Ovary (tissue), 10 donors: ENCODE measurements at places on chromosomes 7 and 10. TPM values are rescaled to one million over a fixed set of nuclear protein-coding genes. Genes with fewer than 3 reads are reported as not detected.
A peak's percentile ranks its signal among the peaks of the same experiment; 100 is the strongest.

- no peak for DNase-seq
Measured at GRCh38 chr10:50607356-50607925, 16.3 kb downstream of the SGMS1 start.

The STEAP2 gene
- 30.2 TPM for total RNA-seq

The MRLN gene
- total RNA-seq = not detected

The SMKR1 gene
- 0.54 TPM for total RNA-seq

The CYP3A7 gene
- total RNA-seq = 0.34 TPM

The KCNIP2 gene
- total RNA-seq = 5.9 TPM

- DNase-seq = no peak
Measured at GRCh38 chr10:12400266-12400931, 51.1 kb downstream of the CAMK1D start.

DNA sequence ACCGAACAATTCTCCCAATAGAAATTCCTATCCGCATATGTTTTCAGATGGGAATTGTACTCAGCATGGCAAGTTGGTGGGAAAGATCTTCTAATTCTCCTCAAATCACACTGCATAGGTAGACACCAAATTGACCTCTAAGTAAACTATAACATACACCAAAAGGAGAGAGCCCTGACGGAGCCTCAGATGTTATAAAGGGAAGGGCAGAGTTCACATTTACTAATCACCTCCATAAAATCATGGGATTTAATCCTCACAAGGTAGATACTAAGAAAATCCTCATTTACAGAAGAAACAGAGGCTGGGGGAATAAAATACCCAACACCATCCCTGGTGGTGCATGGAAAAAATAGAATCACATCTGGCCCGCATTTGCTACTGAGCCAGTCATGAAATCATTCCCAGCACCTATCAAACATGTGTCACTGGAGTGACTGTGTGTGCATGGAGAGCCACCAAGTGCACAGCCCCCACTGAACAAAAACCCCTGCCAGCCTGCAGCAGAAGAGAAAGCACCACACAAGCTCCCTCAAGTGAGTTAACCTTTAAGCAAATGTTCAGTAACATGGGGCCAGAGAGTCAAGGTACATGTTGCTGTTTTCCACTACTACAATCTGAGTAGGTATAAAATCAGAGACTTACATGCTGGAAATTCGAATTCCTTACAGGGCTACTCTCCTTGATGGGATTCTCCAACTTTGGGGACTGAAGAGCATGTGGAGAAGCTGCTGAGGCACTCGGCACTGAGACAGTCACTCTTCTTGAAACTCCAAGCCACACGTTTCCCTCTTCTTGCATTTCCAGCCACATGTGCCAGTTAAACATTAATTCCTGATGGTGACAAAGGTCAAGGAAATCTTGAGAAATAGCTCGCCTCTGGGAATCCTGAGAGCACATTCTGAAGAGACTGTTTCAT lies at the start of gene DDC:
Gene DDC (minus strand): TSS at position 766 of the 919 bp plus-strand sequence. CDS start 21,320 bp downstream, outside the sequence.
- no peak for DNase-seq

The ZNF777 gene
- total RNA-seq = 5.6 TPM

GRCh38 chr7:157446322-157446721 lies 109.5 kb downstream of the DNAJB6 start:
- peak; percentile 4 for DNase-seq

GRCh38 chr10:114526504-114527238 lies 122.4 kb upstream of the AFAP1L2 start:
- DNase-seq = peak; percentile 88

DNA sequence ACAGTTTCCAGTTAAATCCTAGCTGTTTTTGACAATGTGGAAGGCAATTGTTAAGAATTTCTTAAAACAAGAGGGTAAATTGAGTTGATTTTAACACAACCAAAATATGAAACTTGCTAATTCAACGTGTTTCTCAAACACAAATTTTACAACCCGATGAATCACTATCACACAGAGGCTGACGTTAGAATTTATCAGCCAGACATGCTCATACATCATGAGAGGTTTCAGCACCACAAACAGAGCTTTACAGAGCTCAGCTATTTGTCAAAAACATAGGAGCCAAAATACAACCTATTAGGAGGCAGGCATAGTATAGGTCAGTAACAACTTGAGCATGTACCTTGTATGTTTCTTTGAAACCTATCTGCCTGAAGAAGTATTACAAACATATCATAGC lies 36.1 kb downstream of the LRRN3 start:
- no peak for DNase-seq

DNA sequence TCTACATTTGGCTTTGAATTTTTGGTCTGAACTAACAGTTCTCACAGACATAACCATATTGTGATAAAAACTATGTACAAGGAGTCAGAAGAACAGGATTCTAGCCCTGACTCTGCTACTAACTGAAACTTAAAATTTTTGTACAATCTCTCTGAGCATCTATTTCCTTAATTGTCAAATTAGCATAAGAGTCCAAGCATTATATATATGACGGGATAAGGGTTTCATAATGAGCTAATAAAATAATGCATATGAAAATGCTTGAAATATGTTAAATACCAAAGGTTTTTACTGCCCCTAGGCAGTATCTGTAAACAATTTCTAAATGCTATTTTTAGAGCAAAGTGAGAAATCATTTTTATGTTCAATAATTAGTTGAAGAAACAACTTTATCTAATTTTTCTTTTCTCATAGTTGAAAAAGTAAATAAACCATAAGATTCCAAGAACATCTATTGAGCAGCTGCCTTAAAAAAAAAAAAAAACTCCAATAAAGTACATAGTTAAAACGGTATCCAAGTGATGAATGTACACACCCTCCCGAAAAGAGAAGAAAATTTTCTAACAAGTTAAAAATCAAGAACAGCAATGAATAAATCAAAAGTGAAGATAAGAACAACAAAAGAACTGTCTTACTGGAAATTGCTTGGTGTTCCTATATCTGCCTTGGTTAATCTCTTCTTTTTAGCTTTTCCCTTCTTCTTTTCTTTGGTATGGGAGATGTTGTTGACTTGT lies 40.4 kb downstream of the LMOD2 start:
- DNase-seq = no peak

GRCh38 chr10:34205452-34205851 lies 609.6 kb downstream of the PARD3 start:
- DNase-seq = no peak

The FAM25G gene
- total RNA-seq = not detected

DNA sequence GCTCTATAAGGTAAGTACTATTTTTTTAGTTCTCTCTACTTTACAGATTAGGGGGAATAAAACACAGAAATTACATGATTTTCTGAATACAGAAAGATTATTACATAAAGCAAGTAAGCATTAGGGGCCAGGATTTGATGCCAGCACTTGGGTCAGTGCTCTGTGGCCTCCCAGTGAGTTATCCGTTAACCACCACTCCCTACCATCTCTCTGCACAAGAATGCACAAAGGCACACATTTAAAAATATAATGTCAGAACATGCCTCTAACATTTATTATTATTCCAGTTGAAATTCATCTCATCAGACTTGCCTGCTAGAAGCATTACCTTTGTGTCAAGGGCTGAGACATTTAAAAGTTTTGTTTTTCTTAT lies 59.0 kb downstream of the MET start:
- no peak for DNase-seq

DNA sequence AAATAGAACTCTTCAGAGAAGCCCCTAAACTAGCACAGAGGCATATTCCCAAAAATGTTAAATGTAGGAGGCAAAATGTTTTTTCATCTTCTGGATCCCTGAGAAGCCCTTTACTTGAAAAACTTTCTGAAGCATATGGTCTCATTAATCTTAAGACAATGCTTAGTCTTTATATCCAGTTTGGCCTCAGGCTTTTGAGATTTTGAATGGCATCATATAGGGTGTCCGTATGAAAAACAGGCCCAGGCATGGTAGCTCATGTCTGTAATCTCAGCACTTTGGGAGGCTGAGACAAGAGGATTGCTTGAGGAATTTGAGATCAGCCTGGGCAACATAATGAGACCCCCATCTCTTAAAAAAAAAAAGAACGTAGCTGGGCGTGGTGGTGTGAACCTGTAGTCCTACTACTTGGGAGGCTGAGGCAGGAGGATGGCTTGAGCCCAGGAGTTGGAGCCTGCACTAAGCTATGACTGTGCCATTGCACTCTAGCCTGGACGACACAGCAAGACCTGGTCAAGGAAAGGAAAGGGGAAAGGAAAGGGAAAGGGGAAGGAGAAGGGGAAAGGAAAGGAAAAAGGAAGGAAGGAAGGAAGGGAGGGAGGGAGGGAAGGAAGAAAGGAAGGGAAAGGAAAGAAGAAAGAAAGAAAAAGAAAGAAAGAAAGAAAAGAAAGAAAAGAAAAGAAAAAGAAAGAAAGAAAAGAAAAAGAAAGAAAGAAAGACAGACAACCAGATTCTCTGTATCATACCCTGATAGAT lies 119.4 kb downstream of the CDK6 start:
- DNase-seq = no peak

DNA sequence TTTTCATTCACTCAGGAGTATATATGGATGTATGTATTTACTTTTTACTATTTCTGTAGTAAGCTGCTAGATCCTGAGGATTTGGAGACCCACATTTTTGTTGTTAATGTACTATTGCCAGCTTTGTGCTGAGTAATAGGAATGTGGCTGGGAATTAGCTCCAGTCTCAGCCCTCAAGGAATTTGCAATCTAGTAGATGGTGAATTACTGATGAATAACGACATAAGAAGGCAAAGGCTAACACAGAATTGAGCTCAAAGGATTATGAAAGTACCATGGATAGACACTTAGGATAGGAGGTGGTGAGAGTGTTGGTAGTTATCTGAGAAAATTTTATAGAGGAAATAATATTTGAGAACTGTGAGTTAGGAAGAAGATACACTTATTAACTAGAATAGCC lies 19.9 kb downstream of the CASD1 start:
- DNase-seq = no peak

DNA sequence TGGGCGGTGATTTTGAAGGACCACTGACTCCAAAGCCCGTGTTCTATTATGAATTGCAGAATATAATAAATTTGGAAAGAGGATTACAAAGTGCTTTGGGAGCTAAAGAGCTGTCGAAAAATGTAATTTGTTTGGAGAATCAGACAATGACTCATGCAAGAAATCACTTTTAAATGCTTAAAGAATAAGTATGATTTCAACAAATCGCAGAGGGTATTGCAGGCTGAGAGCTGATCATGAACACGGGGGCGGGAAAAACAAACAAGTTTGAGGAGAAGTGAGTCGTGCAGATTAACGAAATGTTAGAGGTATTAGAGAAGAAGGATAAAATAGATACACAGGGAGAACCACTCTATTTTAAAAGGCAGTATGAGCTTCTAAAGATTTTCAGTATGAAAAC lies 4.9 kb upstream of the HACD1 start:
- no peak for DNase-seq

- peak; percentile 52 for DNase-seq
Measured at GRCh38 chr7:64494912-64495461, 67.9 kb downstream of the ZNF680 start.

DNA sequence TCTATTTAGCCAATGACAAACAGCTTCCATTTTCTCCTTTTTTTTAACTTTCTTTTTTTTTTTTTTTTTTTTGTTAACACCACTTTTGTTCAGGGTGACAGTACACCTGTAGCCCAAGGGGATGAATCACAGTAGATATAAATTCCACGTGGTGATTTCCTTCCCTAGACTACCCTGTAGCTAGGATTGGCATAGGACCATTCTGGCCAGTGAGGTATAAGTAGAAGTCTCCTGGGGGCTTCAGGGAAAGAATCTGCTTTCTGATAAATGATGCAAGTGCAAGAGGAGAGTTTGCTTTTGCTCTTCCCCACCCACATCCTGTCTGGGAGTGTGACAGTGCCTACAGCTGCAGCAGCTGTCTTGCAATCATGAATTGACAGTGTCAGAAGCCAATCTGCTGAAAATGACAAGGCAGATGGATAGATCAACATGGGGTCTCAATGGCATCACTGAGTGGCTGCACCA lies 63.2 kb upstream of the TOMM7 start:
- no peak for DNase-seq

DNA sequence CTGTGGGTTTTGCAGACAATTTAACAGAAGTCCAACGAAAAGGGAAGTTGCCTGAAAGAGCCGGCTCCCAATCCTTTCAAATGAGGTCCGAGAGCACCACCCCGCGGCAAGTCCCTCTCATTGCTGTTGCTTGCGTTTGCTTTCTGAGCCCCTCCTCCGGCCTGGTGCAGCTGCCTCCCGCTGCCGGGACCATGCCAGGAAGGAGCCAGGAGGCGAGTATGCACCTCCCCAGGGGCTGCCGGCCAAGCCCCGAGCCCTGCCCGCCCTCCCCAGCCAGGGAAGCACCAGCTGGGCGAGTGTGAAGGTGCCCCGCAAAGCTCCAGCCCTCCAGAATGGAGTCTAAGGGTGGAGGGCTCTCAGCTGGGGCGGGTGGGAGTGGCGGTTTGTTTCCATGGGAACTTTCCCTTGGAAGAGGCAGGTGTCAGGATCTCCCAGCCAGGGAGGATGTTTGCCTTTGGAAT lies 25.8 kb upstream of the PPP2R2D start:
- DNase-seq = peak; percentile 78

- no peak for DNase-seq
Measured at GRCh38 chr10:14487488-14487883, 156.8 kb upstream of the FRMD4A start.

- DNase-seq = no peak
Measured at GRCh38 chr7:80807166-80807900, 111.5 kb downstream of the SEMA3C start.

GRCh38 chr7:2245883-2246675 lies 4.1 kb downstream of the NUDT1 start:
- no peak for DNase-seq

DNA sequence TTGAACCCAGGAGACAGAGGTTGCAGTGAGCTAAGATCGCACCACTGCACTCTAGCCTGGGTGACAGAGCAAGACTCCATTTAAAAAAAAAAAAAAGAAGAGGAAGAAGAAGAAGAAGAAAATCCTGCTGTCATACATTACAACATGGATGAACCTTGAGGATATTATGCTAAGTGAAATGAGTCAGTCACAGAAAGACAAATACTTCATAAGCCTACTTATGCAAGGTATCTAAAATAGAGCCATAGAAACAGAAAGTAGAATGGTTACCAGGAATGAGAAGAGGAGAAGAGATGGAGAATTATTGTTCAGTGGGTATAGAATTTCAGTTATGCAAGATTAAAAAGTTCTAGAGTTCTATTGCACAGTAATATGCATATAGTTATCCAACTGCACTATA lies 466.5 kb downstream of the PLXNA4 start:
- DNase-seq = no peak

The PALS2 gene
- 53.9 TPM for total RNA-seq

DNA sequence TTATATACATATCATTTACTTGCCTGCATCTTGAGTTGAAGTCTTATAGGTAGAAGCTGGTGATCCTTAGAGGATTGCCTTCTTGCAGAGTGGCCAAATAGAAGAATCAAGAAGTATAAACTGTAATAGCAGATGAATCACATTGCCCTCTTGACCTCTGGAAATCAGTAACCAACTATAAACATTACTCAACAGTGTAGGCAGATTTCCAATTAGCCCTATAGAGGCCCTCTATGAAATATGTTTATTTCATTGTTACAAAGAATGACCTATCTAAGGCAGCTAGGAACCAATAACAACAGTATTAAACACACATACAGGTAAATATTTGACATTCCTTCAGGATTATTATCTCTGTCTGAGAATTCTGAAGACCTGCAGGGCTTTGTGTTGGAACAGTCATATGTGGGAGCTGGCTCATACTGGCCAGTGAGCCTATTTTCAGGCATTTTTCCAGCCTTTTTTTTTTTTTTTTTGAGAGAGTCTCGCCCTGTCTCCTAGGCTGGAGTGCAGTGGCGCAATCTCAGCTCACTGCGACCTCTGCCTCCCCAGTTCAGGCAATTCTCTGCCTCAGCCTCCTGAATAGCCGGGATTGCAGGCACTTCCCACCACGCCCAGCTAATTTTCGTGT lies 7.2 kb upstream of the SRI start:
- DNase-seq = no peak

GRCh38 chr7:22332461-22332870 lies 24.5 kb downstream of the RAPGEF5 start:
- no peak for DNase-seq
